Neural crest cell (in vitro differentiated cells): ENCODE measurements at places on chromosomes 12 and 14. TPM values are rescaled to one million over a fixed set of nuclear protein-coding genes. Genes with fewer than 3 reads are reported as not detected.

- no peak overlapping the region for H3K4me3 ChIP-seq
- H3K27ac ChIP-seq = no peak overlapping the region
Observed at GRCh38 chr14:99077844-99078236, 194.2 kb downstream of the BCL11B start.

Gene DIO2
- total RNA-seq = 0.09 and 0.41 TPM in 2 replicates

DNA sequence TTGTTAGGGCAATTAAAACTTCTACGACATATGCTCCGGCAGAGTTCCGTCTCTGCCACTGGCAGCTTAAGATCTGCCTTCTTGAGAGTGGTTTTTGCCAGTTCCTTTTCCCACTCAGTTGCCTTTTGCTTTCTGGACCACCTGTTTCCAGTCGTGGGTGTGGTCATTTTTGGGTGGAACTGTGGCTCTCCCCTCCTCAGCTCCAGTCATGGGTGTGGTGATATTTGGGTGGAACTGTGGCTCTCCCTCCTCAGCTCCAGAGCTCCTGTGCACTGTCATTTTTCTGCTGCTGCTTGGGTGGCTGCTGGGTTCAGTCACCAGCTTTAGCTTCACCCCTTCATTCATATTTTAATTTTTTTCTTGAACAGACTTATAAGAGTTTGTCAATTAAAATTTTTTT lies 25.3 kb downstream of the WDR20 start:
- H3K27ac ChIP-seq = no peak overlapping the region
- H3K4me1 ChIP-seq = peaks cover 36% of the 10 kb centered on the region
- no peaks in the 10 kb centered on the region for H3K27me3 ChIP-seq
- no peak overlapping the region for H3K4me3 ChIP-seq

GRCh38 chr12:80632835-80633234 lies 74.6 kb upstream of the MYF6 start:
- no peaks in the 10 kb centered on the region for H3K27me3 ChIP-seq
- no peak overlapping the region for H3K27ac ChIP-seq
- H3K4me3 ChIP-seq = no peak overlapping the region
- DNase-seq = no peak
- H3K4me1 ChIP-seq = peaks cover 10% of the 10 kb centered on the region

Gene ANO2
- total RNA-seq = 1.9 and 2.0 TPM in 2 replicates

Gene STXBP6
- 6.8 and 7.2 TPM in 2 replicates for total RNA-seq

- H3K4me1 ChIP-seq = no peaks in the 10 kb centered on the region
- H3K27me3 ChIP-seq = peaks cover 18% of the 10 kb centered on the region
- no peak overlapping the region for H3K27ac ChIP-seq
- no peaks in the 10 kb centered on the region for H3K36me3 ChIP-seq
Observed at GRCh38 chr12:7571257-7571656, 67.7 kb upstream of the CD163 start.

- DNase-seq = no peak
- no peaks in the 10 kb centered on the region for H3K4me1 ChIP-seq
- H3K27me3 ChIP-seq = peaks cover 6% of the 10 kb centered on the region
- H3K4me3 ChIP-seq = no peak overlapping the region
Observed at GRCh38 chr12:52790427-52791270, 5.3 kb downstream of the KRT3 start.

GRCh38 chr12:104154286-104154685 lies 16.3 kb upstream of the NFYB start:
- DNase-seq = no peak
- no peak overlapping the region for H3K4me3 ChIP-seq
- no peaks in the 10 kb centered on the region for H3K36me3 ChIP-seq
- no peaks in the 10 kb centered on the region for H3K27me3 ChIP-seq

GRCh38 chr14:63712123-63712522 lies 15.7 kb downstream of the SGPP1 start:
- no peak for DNase-seq
- no peaks in the 10 kb centered on the region for H3K4me1 ChIP-seq
- H3K27ac ChIP-seq = no peak overlapping the region
- no peak overlapping the region for H3K4me3 ChIP-seq

DNA sequence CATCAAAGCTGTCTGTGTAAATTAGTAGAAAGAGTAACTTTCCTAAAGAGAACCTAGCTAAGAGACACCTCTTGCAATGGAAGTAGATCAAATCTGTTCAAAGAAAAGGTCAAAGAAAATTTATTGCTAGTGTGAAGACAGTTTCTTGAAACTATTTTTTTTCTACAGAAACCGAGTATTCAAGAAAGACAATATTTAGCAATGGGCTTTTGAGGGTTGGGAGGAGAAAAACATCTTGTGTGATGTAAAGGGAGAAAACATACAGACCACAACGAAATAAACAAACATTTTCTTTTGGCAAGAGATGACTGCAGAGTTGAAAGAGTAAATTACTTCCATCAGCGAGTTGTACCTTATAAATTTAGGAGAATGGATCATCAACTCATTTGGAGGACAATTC lies 24.4 kb downstream of the NKX2-1 start:
- DNase-seq = no peak
- H3K27ac ChIP-seq = no peak overlapping the region
- H3K4me1 ChIP-seq = no peaks in the 10 kb centered on the region
- H3K36me3 ChIP-seq = no peaks in the 10 kb centered on the region

DNA sequence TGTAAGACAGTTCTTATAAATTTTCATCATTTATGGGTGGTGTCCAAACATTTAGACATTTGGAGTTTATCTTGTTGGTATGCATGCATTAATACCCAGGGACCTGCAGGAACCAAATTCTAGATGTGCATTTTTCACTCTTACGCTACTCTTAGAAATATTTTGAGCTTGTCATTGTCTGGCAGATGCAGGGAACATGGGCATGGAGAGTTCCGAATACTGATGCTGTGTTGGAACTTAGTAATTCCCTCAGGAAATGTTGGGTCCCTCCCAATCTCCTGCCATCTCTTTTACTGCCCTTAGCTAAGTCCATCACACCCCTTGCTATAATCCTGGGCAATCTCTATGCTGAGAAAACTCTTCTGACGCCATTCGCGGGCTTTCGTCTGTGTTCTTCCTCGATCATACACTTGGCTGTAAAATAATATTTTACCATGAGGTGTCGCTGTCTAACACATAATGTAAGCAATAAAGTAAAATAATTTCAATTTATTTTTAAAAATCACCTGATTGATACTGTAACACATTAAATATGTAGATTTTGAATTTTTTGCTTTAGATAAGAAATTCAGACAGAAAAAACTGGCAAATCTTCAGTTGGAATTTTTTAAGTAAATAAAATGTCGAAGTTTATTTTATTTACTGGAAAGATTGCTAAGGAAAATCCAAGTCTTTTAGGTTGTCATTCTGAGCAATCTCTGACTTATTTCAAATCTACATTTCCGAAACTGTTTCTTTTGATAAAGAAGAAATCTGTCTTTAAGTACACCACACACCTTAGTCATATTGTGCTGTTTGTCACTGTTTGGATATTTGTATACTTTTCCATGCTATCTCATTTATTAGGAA lies 304.1 kb upstream of the SSTR1 start:
- DNase-seq = peak; percentile 8
- no peaks in the 10 kb centered on the region for H3K36me3 ChIP-seq
- no peak overlapping the region for H3K4me3 ChIP-seq
- H3K4me1 ChIP-seq = no peaks in the 10 kb centered on the region

Gene PLCZ1
- not detected in 2 replicates for total RNA-seq

- peak overlapping the region; percentile 99 for H3K4me3 ChIP-seq
- H3K27ac ChIP-seq = peak overlapping the region; percentile 86
- H3K4me1 ChIP-seq = peaks cover 17% of the 10 kb centered on the region
Observed at GRCh38 chr14:20971705-20972021, 16.4 kb downstream of the RNASE2 start.

DNA sequence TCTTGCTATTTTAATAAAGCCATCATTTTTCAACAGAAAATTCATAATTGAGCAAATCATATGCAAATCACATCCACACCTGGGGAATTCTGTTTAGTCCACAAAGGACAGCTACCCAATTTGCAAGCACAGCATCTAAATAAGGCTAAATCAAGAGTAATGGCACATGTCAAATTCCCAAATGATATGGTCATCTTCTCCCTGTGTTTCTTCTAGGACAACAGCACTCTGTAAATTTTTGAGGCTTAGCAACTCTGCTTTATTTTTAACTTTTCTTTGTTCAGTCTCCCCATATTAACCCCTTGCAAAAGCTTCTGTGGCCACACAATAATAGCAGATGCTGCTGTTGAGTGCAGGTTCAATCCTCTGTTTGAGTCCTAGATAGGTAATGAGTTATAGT lies 155.6 kb upstream of the DAAM1 start:
- peaks cover 15% of the 10 kb centered on the region for H3K4me1 ChIP-seq
- H3K27ac ChIP-seq = no peak overlapping the region
- no peak overlapping the region for H3K4me3 ChIP-seq
- no peak for DNase-seq
- no peaks in the 10 kb centered on the region for H3K36me3 ChIP-seq

GRCh38 chr12:59643550-59643949 lies 47.7 kb downstream of the SLC16A7 start:
- DNase-seq = no peak
- H3K27me3 ChIP-seq = no peaks in the 10 kb centered on the region
- no peaks in the 10 kb centered on the region for H3K4me1 ChIP-seq
- H3K4me3 ChIP-seq = no peak overlapping the region
- H3K36me3 ChIP-seq = peaks cover 7% of the 10 kb centered on the region

- H3K4me3 ChIP-seq = no peak overlapping the region
- H3K27ac ChIP-seq = peak overlapping the region; percentile 28
- no peaks in the 10 kb centered on the region for H3K36me3 ChIP-seq
- no peak for DNase-seq
Observed at GRCh38 chr12:5187136-5187535, 143.5 kb downstream of the KCNA5 start.

GRCh38 chr14:74426202-74426582 lies at the start of gene SYNDIG1L:
Gene SYNDIG1L, minus strand, starts transcription at chr14:74426210. Its CDS starts 16,466 bp downstream, at chr14:74409744.
- H3K36me3 ChIP-seq = no peaks in the 10 kb centered on the region
- H3K4me1 ChIP-seq = no peaks in the 10 kb centered on the region
- peak within 1 kb of the TSS; percentile 69 for H3K4me3 ChIP-seq
- peaks cover 84% of the 10 kb centered on the region for H3K27me3 ChIP-seq
- DNase-seq = no peak

Gene SMOC1
- total RNA-seq = 189 and 203 TPM in 2 replicates

Gene KRT75
- not detected in 2 replicates for total RNA-seq

GRCh38 chr14:88166616-88167015 lies 156.5 kb downstream of the KCNK10 start:
- H3K27ac ChIP-seq = no peak overlapping the region
- peaks cover 12% of the 10 kb centered on the region for H3K27me3 ChIP-seq
- no peak overlapping the region for H3K4me3 ChIP-seq
- peaks cover 8% of the 10 kb centered on the region for H3K4me1 ChIP-seq
- no peak for DNase-seq

DNA sequence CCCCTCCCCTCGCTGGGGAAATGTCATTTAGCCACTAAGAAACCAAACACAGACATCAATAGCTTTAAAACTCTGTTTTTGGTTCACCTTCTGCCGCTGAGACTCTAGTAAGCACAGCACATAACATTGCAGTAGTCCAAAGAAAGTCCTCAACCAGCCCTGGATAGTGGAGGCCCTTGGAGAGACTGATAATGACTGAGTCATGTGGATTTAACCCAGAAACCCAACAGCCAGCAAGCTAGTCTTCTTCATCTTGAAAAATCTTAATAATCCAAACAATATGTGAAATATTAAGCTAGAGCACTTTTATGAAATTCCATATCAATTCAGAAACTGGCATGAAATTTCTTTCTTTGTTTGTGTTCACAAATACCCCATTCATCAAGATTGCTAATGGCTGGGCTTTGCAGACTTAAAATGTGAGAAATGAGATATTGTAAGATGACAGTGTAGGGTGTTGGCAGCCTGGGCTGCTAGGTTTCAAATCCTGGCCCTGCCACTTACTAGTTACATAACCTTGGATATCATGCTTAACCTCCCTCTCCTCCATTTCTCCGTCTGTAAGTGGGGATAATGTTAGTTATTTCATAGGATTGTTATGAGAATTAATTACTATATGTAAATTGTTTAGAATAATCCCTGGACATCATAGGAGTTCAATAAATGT lies 40.1 kb downstream of the RERG start:
- H3K27ac ChIP-seq = peak overlapping the region; percentile 52
- DNase-seq = no peak
- H3K27me3 ChIP-seq = no peaks in the 10 kb centered on the region
- peaks cover 34% of the 10 kb centered on the region for H3K4me1 ChIP-seq
- no peak overlapping the region for H3K4me3 ChIP-seq

GRCh38 chr14:95928751-95929150 lies 52.1 kb downstream of the TUNAR start:
- peaks cover 2% of the 10 kb centered on the region for H3K4me1 ChIP-seq
- no peak overlapping the region for H3K27ac ChIP-seq
- H3K36me3 ChIP-seq = no peaks in the 10 kb centered on the region

DNA sequence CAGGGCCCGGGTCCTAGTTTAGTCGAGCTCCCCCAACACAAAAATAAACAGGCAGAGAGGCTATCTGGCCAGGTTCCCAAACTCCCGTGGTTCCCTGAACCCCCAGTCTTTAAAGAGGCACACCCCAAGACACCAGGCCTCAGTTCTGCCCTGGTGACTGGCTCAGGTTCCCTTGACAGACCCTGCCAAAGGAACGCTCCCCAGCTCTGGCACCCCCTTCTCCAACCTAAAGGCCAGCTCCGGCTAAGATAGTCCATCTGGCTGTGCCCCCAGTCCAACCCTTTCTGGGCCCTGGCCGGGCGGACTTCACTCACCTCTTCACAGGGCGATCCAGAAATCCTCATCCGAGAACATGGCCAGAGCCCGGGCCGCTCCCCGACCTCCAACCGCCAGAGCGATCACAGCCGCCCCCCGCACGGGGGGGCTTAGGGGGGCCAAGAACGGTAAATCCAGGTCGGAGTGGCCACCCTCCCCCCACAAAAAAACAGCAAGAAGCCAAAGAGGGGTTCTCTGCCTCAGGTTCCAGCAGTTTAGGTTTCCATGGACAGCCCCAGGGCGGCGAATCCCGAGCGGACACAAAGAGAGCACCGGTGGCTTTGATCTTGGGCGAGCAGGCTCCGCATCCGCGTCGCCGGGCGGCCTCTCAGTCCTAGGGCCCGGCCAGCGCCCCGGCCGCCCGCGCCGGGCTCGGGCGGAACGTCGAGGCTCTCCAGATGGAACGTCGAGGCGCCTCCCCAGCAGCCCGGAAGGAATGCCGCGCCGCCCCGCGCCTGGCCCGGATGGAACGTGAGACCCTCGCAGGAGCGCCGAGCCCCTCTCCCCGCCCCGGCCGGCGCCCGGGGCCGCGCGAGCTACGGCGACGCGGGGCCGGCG lies 1.1 kb downstream of the KMT2D start:
- no peaks in the 10 kb centered on the region for H3K27me3 ChIP-seq
- H3K4me3 ChIP-seq = peak overlapping the region; percentile 79
- peak overlapping the region; percentile 90 for H3K27ac ChIP-seq

Gene SLC38A4
- 0.16 TPM in 1 of 2 replicates, not detected in the other for total RNA-seq
